Sigmoid colon (tissue), 7 donors: ENCODE measurements at places on chromosomes 4 and X.

DNA sequence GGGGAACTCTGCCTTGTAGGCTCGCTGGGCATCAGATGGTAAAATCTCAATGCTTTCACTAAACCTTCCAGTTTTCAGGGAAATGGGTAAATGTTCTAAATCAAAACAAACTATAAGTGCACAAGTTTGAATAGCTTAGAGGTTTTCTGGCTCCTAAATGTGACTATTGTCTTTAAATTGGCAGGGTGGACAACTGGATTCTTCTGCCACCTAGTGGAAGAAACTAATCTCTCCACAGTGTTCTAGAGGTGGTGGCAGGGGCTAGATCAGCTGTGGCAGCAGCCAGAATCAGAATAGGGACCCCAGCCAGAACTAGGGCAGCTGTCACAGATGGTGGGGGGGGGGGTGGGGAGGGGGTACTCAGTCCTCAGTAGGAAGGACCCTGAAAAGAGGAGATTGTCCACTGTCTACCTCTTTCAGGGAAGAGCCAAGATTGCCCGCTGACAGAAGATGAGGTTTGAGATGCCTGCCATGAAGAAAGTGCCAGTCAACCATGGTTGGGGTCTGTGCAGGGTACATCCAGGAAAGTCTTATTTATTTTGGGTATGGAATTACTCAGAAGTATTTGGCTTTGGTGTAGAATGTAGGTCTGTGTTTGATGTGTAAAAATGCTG lies 201.4 kb downstream of the CCNG2 start:
- DNase-seq = no peak

DNA sequence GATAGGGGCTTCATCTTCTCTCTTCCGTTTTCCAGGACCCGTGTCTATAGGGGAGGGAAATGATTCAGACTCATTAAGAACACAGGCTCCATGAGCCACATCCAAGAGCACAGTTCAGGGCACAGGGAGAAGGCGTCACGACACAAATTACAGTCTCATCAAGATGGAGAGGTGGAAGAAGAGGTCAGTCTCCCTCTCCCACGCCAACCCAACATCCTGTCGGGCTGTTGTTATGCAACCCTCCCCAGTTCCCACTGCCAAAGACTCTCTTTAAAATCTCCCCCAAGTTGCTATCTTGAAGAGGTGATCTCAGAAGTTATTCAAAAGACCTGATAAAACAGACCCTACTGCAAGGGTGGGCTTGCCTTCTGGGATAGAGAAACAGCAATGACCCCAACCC lies 12.6 kb downstream of the ZMYM3 start:
- no peak for DNase-seq

GRCh38 chr4:119170195-119170594 lies 34.6 kb downstream of the MYOZ2 start:
- DNase-seq = no peak

GRCh38 chr4:21873145-21873544 lies 75.4 kb downstream of the KCNIP4 start:
- DNase-seq = no peak
